Epithelial cell of esophagus (primary cell): ENCODE measurements at places on chromosomes 2 and 18.

GRCh38 chr2:239401881-239402233 is 1.0 kb upstream of the HDAC4 start:
- DNase-seq, result peak; percentile 42

DNA sequence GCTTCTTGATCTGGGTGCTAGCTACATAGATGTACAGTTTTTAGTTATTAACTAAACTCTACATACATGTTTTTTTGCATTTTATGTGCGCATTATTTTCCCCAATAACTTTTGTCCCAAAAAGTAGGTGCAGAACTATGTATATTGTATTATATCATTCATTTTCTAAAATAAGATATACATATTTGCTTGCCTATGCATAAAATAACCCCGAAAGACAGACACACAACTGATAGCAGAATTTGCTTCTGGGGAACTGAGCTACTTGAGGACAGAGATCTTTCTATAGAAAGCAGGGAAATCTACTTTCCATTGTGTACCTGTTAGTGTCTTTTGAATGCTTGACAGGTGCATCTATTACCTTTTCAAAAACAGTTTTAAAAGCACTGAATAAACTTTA is 88.9 kb upstream of the SIX3 start:
- DNase-seq, result no peak

DNA sequence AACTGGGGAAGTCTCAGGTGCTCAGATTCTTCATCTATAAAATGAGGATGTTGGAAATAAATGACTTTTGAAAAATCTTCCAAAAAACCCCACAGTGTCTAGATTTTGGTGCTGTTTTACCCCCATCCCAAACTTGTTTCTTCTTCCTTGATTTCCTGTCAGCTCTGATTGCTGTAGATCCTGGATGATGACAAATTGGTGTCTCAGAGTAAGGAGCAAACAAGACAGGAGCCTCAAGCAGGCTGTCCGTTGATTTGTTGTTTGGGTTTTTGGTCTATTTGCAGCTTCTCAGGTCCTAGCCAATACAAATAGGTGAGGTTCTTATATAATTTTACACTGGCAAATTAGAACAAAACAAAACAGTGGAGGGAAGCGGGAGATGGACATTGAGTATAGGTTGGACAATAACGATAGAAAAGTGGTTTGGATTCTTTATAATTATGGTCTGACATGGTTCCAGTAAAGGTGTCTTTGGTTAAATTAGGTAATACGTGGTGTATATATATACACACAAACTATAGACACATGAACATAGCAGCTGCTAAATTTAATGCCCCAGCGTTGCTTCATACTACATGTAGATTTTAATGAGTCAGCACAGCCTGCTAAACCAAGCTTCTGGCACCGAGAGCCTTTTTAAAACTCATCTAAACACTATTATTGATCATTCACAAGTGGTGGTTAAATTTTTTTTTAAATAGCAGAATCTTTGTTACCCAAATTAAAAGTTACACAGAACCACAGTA is 142.5 kb downstream of the FMNL2 start:
- DNase-seq, result peak; percentile 52

DNA sequence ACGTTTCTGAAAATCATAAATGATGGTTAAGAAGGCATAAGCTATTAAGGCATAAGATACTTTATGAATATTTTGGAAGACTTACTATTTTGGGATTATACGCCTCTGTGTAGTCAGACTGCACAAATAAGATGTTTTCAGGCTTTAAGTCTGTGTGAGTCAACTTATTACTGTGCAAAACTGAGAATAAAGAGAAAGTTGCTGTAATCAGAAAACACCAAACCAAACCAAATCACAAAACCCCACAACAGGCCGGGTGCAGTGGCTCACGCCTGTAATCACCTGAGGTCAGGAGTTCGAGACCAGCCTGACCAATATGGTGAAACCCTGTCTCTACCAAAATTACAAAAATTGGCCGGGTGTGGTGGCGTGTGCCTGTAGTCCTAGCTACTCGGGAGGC is 7.7 kb downstream of the CLK1 start:
- DNase-seq, result no peak

GRCh38 chr2:196480653-196481323 is 158.7 kb upstream of the CCDC150 start:
- peak; percentile 8 for DNase-seq

- DNase-seq, result no peak
These were observed 152.5 kb downstream of the NRXN1 start for GRCh38 chr2:50879457-50879856.

DNA sequence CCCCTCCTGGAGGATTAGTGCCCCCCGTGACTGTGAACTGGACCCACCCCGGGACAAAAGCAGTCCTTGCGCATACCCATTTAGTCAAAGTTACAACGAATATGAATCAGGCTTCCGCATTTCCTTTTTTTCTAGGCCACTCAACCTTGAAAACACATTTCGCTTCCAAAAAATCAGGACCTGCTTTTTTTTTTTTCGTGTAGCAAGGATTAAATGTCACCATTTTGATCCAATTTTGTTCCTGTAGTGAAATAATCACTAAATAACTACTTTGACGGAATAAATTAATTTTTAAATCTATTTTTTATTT is 464 bp upstream of the FTCDNL1 start:
- no peak for DNase-seq

GRCh38 chr2:3134026-3134571 is 243.5 kb downstream of the EIPR1 start:
- no peak for DNase-seq

DNA sequence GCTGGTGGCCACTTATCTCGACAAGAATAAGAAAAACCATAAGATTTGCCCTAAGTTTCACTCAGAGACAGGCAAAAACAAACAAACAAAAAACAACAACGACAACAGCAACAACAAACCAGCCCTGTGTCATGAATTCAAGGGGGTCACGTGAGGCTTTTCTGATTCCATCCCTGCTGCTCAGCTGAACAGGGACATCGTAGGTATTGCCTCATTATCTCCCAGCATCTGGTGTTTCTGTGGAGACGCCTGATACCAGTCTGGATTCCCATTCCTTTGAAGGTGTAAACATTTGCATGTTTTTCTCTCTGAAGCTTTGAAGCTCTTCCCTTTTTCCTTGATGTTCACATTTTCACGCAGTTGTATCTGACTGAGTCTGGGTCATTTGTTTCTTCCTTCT is 117.4 kb downstream of the KCNF1 start:
- DNase-seq, result no peak

- peak; percentile 79 for DNase-seq
These were observed 10.7 kb upstream of the TAF1B start for GRCh38 chr2:9832586-9832985.

- no peak for DNase-seq
These were observed 41.5 kb downstream of the NCKAP5 start for GRCh38 chr2:133526530-133527300.

DNA sequence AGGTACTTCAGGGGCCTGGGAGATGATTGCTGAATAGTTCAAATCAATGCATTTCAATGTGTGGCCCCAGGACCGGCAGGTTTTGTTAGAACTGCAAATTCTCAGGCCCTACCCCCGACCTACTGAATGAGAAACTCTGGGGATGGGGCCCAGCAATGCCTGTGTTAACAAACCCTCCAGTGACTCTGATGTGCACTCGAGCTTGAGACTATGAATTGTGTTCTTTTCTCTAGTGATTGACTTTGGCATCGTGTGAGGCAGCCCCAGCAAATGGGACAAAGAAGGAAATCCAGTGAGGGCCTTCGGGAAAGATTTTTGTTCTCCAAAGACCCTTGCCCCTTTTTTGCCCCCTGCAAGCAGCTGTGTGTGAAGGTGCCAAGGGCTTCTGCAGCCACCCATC is 22.4 kb downstream of the ALK start:
- no peak for DNase-seq

- no peak for DNase-seq
These were observed 135.6 kb upstream of the LGALSL start for GRCh38 chr2:64318476-64318748.

- DNase-seq, result no peak
These were observed 10.9 kb downstream of the CERS6 start for GRCh38 chr2:168466834-168467565.

- DNase-seq, result no peak
These were observed 10.5 kb upstream of the TMSB10 start for GRCh38 chr2:84894758-84895520.

DNA sequence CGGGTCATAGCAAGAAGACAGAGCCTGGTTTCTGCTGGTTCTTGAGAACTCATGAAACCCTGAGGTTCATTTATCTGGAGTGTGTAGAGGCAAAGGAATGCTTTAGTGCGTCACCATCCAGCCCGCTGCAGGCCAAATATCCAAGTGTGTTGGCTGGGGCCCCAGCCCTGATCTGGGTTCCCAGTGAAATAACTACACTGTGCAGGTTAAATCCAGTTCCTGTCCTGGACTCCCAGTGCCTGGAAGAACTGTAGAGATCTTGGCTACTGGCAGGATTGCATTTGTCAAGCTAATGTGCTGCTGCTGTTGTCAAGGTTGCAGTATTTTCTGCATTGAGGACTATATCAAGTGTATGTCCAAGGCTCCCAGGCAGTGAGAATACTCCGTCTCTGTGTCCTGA is 89.9 kb downstream of the MAPK4 start:
- DNase-seq, result peak; percentile 50

GRCh38 chr2:189179570-189179950 is at the start of gene COL5A2:
Gene COL5A2 (minus strand): TSS chr2:189179761. CDS start chr2:189179604, 157 bp downstream.
- DNase-seq, result peak; percentile 73

- peak; percentile 80 for DNase-seq
These were observed 5.2 kb upstream of the C18orf63 start for GRCh38 chr18:74310411-74310810.

DNA sequence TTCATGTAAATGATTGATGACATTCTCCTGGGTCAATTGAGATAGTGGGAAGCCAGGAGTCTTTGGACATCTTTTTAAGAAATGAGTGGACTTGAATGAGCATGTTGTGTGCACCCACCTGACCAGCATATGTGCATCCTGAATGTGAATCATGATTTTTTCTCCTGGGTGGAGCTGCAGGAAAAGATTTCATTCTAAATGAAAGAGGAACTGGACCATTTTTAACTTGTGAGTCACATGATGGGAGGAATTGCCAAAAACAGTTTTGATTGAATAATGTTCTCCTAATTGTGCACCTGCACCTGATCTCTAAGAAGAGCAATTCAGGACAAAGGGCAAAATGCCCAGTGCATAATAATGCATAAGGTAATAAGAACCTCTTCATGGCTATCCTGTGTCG is 32.3 kb downstream of the COPS8 start:
- peak; percentile 72 for DNase-seq

DNA sequence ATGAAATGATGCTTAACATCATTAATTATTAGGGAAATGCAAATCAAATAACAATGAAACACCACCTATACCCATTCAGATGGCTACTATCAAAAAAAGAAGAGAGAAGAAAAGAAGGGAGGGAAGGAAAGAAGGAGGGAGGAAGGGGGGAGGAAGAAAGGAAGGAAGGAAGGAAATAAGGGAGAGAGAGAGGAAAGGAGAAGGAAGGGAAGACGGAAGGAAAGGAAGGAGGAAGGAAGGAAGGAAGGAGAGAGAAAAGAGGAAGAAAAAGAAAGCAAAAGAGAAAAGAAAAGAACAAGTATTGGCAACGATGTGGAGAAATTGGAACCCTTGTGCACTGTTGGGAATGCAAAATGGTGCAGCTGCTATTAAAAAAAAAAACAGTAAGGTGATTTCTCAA is 363.3 kb downstream of the TNS1 start:
- DNase-seq, result no peak

DNA sequence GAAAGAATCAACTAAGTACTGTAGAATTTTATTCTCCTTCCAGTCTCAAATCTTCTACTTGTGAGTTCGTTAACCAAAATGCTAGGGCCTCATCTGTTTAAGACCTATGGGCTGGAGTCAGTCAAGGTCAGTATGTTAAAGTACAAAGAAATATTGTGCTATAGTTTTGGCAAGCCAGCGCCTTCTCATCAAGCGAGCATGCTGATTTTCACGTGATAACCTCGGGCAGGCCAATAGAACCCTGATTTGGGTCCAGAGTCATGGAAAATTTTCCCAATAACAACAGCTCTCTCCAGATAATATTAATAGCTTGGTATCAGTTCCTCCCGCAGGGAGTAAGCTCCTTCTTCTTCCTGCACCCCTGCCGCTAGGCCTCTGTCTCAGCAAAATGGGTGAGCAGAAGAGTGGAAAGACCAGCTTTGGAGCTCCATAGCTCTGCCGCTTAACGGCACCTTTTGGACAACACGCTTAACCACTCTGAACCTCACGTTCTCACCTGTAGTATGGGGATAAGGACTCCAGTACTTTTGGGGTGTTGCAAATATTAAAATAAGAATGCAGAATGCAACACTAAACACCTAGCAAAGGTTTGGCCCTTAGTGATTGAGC is 11.7 kb downstream of the CABLES1 start:
- DNase-seq, result no peak

GRCh38 chr2:153393518-153393917 is 85.0 kb downstream of the RPRM start:
- no peak for DNase-seq

DNA sequence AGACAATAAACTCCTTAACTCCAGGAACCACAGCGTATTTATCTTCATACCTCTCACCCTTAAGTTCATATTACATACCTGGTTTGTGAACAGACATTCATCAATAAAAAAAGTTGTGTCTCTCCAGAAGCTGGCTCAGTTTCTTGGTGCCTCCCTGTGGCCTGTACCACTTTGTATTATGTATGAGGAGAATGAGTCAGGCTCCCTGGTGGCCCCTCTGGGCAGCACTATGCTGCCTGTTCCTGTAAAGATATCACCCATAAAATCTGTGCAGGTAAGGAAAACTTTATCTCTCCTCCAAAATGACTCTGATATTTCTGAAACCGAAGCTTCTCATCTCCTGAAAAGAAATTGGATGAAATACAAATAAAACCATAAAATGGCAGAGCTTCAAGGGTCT is 198.4 kb upstream of the NT5C1B start:
- no peak for DNase-seq

- peak; percentile 36 for DNase-seq
These were observed at the start of the genes COL4A3 and COL4A4 for GRCh38 chr2:227163998-227164762. Gene COL4A3 (plus strand): TSS chr2:227164624. CDS start chr2:227164727, 103 bp downstream. Gene COL4A4 (minus strand): TSS chr2:227164205. CDS start chr2:227147483, 16,722 bp downstream.

GRCh38 chr2:8170552-8171327 is 511.1 kb upstream of the ID2 start:
- DNase-seq, result no peak

GRCh38 chr2:116490511-116491145 is 1323.9 kb upstream of the DDX18 start:
- DNase-seq, result no peak

DNA sequence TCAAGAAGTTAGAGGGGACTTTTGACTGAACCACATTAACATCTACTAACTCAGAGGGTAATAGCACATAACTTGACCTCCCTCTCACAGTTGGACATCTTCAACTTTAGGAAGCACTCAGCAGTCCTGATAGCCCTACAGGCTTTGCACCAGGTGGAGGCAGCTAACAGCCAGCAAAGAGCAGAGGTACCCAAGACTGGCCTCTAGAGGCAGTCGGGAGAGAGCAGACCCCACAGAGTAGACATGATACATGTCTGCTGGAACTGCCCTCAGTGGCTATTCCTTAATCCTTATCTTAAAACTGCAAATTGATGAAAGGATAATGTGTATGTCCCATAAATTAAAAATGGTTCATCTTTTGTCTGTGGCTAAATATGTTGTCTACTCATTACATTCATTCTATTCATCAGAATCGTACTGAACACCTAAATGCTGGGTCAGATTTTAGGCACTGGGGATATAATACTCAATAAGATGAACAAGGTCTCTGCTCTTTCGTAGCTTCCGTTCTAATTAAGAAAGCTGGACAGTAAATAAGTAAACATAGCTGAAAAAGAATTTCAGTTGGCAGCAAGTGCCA is 49.8 kb downstream of the CAB39 start:
- peak; percentile 34 for DNase-seq
